ENCODE measurements at places on chromosomes 6 and 20.

- DNase-seq, result no peak
These were observed 4.6 kb downstream of the TFAP2B start for GRCh38 chr6:50823094-50823920.

DNA sequence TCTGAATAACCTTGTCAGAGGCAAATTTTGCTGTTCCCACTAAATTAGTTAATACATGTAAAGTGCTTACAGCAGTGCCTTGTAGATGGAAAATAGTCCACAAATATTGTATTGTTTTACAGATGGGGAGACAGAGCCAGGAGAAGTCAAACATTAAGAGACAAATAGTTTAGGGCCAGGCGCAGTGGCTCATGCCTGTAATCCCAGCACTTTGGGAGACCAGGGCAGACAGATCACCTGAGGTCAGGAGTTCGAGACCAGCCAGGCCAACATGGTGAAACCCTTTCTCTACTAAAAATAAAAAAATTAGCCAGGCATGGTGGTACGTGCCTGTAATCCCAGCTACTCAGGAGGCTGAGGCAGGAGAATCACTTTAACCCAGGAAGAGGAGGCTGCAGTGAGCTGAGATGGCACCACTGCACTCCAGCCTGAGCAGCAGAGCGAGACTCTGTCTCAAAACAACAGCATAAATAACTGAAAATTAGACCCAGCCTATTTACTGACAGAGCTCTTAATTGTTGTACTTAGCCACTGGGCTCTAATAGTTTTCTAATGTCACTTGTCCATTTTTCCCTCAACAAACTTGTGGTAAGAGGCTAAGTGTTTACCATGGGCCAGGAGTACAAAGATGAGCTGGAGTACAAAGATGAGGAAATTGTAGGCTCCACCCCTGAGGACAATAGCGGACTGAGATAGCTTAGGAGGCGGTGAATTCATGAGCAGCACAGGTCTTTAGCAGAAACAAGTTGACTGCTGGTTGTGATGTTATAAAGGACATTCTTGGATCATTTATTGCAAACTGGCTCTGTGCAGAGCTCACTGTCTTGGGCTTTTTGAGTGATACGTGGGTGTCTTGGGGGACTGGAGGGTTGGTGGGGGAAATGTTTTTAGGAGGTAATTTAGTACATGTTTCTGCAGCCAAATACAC is 6.4 kb downstream of the ZSWIM3 start:
- no peak for DNase-seq

DNA sequence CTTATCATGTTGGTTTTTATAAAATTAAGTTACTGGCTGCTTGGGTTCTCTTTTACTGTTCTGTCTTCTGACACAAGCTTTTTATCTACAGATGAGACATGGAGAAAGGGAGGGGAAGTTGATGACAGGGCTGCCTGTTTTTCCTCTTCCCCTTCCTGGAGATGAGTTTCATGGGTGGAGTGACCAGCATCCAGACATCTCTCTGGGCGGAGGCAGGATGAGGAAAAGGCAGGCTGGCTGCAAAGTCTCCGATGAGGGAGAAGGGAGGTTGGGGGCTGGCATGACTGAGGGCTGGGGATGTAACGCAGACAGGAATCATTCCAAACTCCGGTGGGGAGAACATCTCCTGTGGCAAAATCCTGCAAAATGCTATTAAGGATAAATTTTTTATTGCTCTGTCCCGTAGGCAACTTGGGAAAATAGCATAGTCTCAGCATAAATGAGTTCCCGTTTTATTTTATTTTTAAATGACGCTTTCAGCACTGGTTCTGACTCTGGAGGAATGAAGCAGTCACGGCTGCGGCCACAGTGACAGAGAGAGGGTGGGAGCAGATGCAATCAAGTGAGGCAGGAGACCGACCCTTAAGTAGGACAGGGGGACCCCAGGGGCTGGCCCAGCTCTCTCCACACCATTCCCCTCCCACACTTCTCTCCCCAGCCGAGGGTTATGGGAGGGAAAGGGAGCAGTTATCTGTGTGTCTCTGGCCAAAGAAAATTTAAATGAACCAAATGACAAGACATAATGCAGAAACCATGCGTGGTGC is 108.8 kb upstream of the PMEPA1 start:
- no peak for DNase-seq

- peak; percentile 53 for DNase-seq
These were observed 6.5 kb upstream of the RAET1G start for GRCh38 chr6:149929422-149929821.

DNA sequence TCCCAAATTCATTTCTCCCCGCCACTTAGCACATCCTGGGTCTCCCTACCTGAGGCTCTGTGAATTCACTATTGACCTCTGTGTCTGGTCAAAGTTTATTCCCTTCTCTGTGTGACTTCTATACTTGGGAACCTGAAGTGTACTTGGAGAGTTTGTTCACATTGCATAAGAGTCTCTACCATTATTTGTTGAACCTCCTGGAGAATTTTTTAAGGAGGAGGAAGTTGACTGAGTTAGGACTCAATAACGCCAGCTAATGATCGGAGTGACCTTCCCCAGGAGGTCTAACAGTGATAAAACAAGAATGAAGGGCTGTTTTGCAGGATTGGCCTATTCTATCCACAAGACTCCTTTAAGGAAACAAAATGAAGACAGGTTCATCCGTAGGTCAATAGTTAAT is 23.6 kb downstream of the STMND1 start:
- no peak for DNase-seq

DNA sequence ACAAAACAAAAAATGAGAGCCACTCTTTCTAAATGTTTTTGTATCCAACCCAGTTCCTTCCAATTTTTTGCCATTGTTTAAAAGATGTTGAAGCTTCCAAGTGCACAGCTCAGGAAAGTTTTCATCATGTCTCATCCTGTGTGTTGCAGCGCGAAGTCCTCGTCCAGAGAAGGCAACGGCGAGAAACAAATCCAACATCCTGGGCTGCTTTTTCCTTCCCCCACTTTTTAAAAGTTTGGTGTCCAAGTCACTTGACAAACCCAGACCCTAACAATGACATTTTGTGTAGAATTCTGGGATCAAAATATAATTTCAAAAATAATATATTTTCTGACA is 92.3 kb downstream of the ANKRD60 start:
- no peak for DNase-seq

DNA sequence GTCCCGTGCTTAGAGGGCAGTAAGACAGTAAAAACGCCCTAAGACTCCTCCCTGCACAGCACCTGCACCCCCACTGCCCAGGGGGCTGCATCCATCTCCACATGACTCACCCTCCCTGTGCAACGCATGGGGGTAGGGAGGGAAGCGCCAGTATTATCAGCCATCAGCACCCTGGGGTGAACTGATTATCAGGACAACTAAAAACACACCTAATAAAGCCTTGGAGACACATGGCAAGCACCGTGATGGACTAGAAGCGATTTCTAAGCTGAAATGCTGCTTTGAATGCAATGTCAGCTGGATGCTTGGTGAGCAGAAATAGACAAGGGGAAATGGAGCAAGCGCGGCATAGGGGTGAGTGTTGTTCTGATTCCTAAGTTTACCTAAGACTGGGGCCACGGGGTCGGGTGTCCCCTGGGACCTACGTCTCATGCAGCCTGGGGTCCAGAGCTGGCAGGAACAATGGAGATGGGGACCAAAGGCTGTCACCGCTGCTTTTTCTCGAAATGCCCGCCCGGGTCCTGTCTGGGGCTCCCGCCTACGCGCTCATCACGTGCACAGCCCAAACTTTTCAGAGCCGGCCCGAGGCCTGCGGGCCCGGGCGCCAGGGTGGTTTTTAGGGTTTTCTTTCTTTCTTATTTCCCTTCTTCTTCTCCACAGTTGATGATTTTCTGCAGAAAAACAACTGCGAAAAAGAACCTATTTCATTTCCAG is 702 bp upstream of the TNFAIP3 start:
- DNase-seq, result peak; percentile 90

DNA sequence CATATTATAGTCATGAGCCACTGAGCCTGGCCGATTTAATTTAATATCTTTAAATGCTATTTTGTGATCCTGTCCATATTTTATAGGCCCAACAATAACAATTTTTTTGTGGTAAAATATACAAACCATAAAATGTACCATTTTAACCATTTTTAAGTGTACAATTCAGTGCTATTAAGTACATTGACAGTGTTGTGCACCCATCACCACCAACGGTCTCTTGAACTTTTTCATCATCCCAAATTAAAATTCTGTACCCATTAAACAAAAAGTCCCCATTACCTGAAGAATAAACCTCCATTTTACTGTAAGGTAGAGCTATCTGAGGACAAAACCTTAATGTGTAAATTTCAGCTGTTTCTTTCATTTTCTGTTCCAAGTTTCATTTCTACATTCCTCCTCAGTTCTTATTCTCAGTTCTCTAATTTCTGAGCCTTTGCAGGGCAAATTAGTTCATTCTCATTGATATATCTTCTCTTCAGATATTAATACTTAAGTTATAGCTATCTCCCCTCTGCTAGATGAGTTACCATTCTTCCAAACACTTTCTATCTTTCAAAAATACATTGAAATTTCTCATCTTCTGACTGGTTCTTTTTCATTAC is 10.3 kb downstream of the MTO1 start:
- no peak for DNase-seq

- DNase-seq, result no peak
These were observed 31.5 kb downstream of the ZFP64 start for GRCh38 chr20:52160049-52160570.

GRCh38 chr6:130622142-130622541 is 205.1 kb upstream of the SMLR1 start:
- DNase-seq, result no peak

DNA sequence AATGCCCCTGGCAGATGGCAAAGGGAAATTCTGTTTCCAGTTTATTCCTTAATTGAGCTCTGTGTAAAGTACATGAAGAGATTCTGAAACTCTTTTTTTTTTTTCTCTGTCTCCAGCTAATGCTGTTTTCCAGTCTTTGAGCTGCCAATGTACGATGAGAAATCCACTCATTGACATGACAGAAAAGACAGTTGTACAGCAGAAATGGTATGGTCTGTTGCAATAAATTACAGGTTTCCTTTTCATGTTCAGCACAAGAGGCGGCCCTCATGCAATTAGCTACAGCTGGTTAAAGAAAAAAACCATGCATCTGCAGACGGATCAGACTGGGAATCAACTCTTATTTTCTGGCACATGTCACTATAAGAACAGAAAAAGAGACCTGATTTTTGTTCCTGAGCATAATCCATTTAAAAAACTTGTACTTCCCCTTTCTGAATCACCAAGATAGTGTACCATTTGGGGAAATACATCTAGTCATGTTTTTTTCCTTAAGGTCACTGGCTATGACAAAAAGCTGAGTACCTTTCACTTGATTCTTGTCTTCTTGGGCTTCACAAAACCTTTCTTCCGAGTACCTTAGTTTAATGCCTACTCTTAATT is 289.8 kb upstream of the PREP start:
- no peak for DNase-seq

GRCh38 chr6:162856885-162857284 is 129.1 kb downstream of the PACRG start:
- DNase-seq, result no peak

GRCh38 chr6:118896339-118897136 is 2.6 kb downstream of the ASF1A start:
- DNase-seq, result no peak

DNA sequence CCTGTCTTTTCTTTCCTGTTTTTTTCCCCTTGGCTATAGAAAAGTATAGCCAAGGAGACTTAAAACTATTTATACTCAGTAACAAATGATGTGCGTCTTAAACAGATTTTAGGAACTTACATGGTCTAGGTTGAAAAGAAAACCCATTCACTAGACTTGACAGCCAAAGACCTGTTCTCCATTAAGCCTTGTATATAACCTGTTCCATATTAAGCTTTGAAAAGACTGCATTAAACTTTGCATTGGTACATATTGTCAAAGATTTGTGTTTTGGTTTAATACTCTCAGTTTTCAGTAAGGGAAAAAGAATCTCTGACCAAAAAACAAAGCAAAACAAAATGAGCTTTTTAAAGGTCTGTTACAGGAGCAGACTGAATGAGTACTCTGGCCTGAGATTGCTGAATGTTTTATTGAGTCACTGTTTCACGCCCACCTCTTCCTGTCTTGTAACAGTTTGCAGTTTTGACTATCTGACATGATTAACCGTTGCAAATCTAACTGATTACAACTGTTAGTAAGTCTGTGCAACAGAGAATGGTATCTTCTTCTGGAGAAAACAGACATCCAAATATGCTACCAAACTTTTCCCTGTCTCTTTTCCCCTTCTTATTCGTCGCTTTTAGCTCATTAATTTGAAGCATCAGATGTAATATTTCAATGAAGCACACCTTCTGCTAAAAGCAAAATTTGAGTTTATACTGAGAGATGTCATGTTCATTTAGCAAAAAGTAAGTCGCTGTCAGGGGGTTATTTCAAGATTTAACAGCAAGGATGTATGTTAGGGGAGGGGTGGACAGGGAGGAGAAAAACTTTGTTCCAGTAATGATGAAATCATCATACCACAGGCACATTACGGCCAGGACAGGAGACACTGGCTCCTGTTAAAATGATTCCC is 59.1 kb upstream of the SUPT3H start:
- no peak for DNase-seq

DNA sequence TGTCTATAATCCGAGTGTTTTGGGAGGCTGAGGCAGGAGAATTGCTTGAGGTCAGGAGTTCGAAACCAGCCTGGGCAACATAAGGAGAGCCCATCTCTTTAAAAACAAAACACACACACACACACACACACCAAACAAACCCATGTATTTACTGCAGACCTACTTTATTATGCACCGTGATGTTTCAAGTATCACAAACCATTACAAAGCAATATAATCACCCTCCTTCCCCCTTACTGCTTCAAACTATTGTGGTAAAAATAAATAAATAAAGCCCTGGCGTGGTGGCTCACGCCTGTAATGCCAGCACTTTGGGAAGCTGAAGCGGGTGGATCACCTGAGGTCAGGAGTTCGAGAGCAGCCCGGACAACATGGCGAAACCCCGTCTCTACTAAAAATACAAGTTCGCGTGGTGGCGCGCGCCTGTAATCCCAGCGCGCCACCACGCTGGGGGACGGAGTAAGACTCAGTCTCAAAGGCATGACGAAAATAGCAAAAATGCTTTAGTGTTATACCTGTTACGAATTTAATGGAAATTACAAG is 1.5 kb downstream of the TBCC start:
- no peak for DNase-seq

DNA sequence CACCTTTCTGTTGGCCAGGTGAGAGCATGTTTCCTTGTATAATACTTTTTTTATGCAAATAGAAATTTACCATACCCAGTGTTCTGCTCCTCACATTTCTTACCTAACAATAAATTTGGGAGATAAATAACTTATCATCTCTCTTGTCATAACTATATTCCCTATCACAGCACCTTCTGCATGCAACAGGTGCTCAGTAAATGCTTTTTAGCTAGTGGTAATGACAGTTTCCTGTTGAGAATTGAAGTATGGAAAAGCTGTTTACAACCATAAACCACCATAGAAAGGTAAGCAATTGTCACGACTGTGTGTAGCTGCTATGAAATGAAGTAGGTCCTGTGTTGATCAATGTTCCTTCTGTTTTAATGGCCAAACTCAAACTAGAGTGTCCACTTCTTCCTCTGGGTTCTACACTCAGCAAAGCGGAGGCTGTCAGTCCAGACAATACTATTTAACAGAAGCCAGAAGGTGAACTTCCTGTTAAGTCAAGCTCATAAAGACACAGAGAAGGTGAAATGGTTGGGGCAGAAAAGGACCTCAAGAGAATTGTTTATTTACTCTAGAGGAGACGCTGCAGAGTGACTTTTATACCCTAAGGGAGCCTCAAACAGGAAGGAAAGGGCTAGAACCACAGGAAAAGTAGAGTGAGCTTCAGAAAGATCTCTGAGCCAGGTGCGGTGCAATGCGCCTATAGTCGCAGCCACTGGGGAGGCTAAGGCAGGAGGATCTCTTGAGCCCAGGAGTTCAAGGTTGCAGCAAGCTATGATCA is 84.0 kb upstream of the SLC22A16 start:
- DNase-seq, result no peak

GRCh38 chr6:41705311-41705995 is 30.0 kb downstream of the TFEB start:
- DNase-seq, result no peak
